Nucleus accumbens (tissue), 56 donors: ENCODE measurements at places on chromosomes 5 and 9.

DNA sequence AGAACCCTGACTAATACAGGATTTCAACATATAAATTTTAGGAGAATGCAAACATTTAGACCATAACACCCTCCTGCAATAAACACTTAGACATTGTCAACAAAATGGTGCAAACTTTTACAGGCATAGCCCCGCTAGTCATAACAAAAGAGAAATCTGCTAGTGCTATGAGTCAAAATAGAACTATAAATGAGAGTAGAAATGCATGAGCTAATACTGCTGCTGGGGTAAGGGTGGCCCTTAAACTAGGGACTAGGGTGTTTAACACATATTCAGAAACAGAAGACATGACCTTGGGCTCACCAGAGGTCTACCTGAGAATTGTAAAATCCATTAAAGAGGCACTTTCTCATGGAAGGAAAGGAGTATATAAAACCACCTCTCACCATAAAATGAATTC is 131.6 kb downstream of the TLR4 start:
- no peak for DNase-seq

GRCh38 chr5:121596882-121597281 is 254.8 kb upstream of the FTMT start:
- no peak for DNase-seq

DNA sequence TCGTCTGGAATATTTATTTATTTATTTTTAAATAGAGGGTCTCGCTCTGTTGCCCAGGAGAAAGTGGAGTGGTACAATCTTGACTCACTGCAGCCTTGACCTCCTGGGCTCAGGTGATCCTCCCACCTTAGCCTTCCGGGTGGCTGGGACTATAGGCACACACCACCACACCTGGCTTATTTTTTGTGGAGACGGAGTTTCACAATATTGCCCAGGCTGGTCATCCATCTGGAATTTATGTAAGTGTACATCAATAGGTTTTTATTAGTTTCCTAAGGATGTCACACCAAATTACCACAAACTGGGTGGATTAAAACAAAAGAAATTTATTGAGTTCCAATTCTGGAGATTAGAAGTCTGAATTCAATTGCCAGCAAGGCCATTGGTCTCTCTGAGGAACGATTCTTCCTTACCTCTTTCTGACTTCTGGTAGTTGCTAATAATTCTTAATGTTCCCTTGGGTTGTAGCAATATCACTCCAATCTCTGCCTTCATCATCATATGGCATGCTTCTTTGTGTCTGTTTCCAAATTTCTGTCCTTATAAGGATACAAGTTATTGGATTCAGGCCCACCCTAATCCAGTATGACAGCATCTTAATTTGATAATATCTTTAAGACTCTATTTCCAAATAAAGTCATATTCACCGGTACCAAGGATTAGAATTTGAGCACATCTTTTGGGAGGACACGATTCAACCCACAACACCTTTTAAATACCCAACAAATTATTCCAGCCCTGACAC is 16.3 kb upstream of the RAD23B start:
- DNase-seq: no peak

GRCh38 chr5:122192497-122193496 is 63.5 kb downstream of the ZNF474 start:
- DNase-seq: no peak

GRCh38 chr9:122053064-122053463 is 40.0 kb downstream of the TTLL11 start:
- DNase-seq: no peak

- DNase-seq: no peak
These were observed at the start of gene SLC6A3 for GRCh38 chr5:1445313-1445688. Gene SLC6A3 (minus strand): TSS chr5:1445440. CDS start chr5:1443197, 2,243 bp downstream.

DNA sequence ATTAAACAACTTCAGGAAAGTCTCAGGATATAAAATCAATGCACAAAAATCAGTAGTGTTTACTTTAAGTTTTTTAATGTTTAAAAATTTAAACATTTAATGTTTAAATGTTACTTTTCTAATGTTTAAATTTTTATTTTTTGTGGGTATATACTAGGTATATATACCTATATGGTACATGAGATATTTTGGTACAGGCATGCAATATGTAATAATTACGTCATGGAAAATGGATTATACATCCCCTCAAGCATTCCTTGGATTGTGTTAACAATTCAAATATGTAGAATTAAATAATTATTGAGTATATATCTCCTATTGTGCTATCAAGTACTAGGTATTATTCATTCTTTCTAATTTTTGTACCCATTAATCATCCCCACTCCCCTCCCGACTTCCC is 291.3 kb downstream of the TMEM232 start:
- DNase-seq: no peak

DNA sequence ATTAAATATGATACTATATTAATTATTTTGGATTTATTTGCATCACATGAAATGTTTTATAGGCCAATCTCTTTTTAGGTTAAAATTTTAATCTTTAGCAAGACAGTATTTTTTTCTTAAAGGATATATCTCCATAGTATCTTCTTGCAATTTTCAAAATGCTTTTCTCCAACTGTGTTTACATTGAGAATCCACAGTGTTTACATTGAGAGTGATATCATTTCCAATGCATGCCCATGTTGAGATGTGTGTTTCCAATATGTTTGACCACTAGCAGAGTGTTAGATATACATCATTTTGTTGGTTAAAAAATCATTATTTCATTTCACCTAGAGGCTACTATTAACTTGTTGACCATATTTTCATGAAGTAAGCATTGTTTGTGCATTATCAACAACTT is 17.3 kb downstream of the VCAN start:
- no peak for DNase-seq

GRCh38 chr5:101955891-101956290 is 340.2 kb downstream of the SLCO4C1 start:
- DNase-seq: no peak

DNA sequence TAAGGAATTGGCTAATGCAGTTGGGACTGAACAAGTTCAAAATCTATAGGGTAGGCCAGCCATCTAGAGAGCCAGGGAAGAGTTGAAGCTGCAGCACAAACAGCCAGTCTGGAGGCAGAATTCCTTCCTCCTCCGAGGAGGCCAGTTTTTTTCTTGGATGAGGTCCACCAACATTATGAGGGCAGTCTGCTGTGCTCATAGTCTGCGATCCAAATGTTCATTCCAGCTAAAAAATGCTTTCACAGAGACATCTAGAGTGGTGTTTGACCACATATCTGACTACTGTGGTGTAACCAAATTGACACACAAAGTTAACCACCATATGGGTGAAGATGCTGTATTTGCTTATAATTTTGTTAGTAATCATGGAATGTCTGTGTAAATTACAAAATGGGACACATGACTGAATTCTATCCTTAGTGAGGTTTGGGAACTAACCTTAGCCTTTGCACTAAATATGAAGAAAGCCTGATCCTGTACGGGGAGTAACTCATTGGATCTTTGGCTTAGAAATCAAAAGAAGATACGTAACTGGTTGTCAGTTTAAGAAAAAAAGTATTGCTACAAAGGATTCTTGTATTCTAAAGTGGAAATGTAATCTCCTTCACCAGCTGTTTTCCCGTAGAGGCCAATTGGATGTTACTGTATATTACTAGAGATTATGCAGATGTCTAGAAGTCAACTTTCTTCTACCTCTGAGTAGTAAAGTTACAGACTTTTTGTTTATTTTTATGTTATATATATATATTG is 70.6 kb downstream of the SPIN1 start:
- DNase-seq: no peak

DNA sequence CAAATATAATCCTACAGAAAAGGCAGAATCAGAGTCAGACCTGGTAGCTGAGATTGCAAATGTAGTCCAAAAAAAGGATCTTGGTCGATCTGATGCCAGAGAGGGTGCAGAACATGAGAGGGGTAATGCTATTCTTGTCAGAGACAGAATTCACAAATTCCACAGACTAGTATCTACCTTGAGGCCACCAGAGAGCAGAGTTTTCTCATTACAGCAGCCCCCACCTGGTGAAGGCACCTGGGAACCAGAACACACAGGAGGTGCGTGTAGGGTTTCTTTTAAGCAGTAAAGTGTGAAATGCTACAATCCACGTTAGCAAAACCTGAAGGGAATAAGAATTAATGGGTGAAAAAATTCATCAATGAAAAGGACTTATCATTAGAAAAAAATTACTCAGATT is 145.8 kb downstream of the GIN1 start:
- no peak for DNase-seq

- DNase-seq: no peak
These were observed 51.3 kb downstream of the SAXO1 start for GRCh38 chr9:18981476-18982261.

- DNase-seq: no peak
These were observed 417.9 kb upstream of the ACTBL2 start for GRCh38 chr5:57900381-57900944.

GRCh38 chr9:115291841-115292240 is 173.9 kb upstream of the TNC start:
- no peak for DNase-seq

- DNase-seq: no peak
These were observed 29.0 kb upstream of the CCDC112 start for GRCh38 chr5:115325296-115325959.

- DNase-seq: no peak
These were observed 25.5 kb downstream of the ACTL7B start for GRCh38 chr9:108830272-108830671.

DNA sequence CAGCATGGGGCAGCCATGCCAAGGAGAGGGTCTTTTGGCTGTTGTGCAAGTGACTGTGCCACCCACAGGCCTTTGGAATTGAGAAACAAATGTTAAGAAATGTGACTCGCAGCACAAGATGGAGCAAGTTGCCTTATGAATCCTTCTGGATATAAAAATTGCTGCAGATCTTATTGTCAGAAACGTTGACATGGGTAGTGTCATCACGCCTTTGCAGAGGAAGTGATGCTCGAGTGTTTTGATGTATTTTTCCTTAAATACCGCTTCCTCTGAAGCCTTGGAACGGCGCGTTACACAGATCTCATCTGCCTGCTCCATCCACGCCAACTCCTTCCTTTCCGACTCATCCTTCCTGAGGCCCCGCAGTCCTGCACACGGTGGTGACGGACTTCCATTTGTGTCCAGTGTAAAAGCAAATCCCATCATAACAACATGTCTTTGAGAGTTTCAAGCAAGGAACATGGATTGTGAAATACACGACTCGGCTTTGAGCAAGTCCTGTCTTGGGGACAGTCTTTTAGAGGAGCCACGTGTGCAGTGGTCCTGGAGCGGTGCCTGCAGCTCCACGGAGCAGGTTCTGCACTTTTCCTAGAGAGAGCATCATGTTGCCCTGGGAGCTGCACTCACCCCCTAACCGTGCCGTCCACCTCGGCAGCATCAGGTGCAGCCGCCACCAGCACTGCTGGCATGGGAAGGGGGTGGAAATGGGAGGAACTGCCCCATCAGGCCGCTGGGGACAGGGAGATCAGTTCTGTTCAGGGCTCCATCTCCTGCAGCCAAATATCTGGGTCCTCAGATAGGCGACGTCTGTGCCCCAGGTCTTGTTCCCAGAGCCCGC is 15.1 kb downstream of the ROPN1L start:
- no peak for DNase-seq

DNA sequence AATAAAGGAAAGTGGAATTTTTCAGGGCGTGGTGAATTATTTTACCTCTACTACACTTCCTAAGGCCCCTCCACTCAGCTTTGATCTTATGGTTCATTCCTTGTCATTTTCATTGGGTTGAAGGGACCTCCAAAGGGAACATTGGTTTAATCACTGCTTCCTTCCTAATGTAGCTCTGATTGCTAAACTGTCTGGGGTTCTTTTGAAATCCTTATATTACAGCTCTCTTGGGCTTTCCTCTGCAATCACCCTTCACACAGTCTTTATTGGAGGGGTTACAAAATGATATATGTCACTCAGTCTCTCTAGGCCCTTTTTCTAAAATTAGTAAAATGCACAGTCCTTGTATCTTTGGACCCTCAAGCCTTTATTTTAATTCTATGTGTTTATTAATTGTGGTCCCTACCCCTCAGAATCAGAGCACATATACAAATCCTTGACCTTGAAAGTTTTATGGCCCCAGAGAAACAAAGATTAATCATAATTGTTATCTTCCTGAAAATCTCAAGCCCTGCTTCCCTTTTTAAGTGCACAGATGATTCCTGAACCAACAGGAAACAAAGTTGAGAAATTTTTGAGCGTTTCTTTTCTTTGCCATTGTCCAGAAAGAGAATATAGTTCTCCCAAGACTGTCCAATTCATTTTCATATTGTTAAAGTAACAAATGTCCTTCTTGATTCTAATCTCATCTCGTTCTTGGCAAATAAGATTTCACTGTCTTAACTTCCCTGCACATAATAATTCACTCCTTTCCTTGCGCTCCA is 330.0 kb downstream of the ARRDC3 start:
- DNase-seq: no peak

DNA sequence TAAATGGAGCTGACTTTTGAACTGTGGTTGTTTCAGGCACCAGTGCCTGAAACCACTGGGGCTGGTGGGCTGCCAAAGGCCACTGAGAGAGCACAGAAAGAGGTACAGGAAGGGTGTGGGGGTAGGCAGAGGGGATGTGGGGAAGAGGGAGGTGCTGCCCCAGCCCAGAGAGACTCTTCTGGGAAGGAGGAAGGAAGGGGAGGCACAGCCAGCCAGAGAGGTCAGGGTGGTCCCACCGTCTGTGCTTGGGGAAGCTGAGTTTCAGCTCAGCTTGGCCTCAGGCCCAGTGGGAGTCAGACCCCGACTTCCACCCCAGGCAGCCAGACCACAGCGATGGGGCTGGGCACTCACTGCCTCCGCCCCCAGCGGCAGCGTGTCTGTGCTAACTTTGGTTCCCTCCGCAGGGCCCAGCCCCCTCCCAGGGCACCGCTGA is 8.6 kb upstream of the PHYKPL start:
- DNase-seq: no peak

GRCh38 chr9:136686794-136687711 is at the start of gene AGPAT2:
Gene AGPAT2 (minus strand): TSS chr9:136687457. CDS start chr9:136687357, 100 bp downstream.
- DNase-seq: peak; percentile 27

DNA sequence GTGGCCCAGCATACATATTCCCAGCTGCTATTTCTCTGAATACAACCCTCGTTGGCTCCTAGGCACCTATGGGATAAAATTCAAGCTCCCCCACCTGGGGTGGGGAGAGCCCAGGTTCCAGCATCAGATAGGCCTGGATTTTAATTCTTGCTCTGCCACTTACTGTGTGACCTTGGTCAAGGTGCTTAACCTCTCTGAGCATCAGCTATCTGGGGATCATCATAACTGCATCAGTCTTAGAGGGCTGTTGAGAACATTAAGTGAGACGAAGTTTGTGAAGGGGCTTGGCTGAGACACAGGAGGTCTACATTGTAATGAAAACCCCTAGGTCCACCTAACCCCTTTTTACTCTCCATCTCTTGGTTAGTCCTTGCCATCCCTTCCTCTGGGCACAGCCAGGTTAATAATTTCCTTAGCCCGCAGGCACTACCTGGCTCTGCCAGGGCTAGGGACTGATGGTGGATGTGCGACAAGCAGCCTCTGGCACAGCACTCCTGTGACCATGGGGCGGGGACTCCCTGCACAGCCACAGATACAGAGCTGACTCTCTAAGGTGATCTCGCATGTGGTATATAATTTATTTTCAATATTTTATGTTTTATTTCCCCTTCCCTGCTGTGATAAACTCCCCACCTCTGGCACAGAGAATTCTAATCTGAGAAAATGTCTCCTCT is 68.7 kb downstream of the CRB2 start:
- DNase-seq: no peak

GRCh38 chr5:157555037-157555640 is 20.4 kb downstream of the ADAM19 start:
- no peak for DNase-seq

GRCh38 chr9:75265525-75265972 is 177.2 kb downstream of the OSTF1 start:
- no peak for DNase-seq
